ENCODE measurements at places on chromosomes 4 and X.

DNA sequence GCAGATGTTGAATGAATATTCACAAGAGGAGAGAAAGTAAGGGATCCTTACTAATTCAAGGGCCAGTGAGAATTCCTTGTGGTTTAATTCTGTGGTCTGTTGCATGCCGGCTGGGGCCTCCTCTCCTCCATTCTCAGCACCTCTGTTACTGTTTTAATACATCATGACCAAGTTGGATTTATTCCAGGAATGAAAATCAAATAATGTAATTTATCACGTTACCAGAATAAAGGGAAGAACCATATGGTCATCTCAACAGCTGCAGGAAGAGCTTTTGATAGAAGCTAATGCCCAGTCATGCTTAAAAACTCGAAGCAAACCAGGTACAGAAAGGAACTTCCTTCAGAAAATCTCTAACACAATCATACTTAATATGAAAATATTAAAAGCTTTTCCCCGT, 54.1 kb downstream of the GRK4 start:
- DNase-seq = no peak

GRCh38 chr4:88757776-88758175, 60.1 kb upstream of the NAP1L5 start:
- no peak for DNase-seq

DNA sequence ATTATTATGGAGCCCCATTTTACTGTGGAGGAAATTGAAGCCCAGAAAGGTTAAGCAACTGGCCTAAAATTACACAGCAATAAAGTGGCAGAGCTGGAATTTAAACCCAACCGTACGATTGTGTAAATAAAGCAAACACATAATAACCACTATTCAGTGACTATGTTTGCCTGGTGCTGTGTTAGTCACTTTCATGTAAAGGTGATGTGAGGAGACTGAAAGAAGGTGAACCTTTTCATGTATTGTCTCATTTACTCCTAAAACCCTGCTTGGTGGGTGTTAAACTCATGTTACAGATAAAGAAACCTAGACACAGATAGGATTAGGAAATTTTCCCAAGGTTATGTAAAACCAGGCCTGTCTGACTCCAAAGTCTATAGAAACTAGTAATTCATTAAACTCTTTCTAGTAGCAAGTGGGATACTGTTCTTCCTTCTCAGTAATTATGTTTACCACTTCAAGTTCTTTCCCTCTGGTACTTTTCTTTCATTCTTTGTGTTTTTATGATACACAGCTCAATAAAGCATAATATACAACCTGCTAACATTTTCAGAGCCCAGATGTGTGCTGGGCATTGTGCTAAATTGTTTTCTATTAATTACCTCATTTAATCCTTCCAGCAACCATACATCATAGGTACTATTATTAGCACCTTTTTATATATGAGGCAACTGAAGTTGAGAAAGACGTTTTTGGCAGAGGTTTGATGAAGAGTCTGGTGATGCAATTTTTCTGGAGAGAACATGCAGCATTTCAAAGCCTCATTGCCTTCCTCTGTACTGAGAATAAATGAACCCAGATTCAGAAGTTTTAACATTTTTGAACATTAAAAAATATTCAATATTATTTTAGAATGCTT, 202.7 kb downstream of the SPRY1 start:
- DNase-seq = no peak

GRCh38 chrX:40012039-40012867, 85.5 kb downstream of the BCOR start:
- DNase-seq = no peak
